Stimulated activated CD8-positive, alpha-beta memory T cell treated with anti-CD3 and anti-CD28 coated beads, Interleukin-7, amount 100 ng/mL, for 1 hour (primary cell): ENCODE measurements at places on chromosomes 13 and 19.

DNA sequence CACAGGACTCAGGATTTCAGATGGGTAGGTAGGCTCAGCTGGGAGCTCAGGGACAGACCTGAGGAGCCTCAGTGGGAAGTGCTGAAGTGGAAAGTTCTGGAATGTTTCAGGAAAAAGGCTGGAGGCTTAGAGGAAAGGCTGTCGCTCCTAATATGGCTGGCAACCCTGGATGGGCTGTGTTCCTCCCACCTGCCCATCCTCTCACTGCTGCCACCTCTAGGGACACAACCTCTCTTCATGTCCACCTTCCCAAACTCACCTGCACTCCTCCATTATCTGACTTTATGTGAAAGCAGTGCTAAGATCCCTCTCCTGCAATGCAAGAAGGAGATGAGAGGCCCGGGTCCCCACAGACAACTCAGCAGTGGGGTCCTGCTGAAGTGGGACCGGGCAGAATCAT, 5.8 kb upstream of the CEACAM21 start:
- DNase-seq: no peak

DNA sequence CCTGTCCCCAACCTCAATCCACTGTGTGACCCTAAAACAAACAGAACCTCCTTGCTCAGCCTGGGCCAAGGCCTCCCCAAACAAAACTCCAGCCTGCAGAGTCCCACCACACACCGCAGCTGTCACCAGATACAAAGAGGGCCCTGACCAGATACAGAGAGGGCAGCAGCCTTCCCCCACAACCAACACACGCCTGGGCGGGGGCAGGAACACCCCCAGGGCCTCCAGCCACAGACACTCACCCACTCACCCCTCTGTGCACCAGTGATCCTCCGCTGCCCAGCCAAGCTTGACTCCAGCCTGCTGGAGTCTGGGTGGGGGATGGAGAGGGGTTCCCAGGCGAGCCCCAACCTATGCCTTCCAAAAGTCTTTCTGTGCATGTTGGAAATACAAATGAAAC, 5.9 kb upstream of the CIRBP start:
- no peak for DNase-seq

DNA sequence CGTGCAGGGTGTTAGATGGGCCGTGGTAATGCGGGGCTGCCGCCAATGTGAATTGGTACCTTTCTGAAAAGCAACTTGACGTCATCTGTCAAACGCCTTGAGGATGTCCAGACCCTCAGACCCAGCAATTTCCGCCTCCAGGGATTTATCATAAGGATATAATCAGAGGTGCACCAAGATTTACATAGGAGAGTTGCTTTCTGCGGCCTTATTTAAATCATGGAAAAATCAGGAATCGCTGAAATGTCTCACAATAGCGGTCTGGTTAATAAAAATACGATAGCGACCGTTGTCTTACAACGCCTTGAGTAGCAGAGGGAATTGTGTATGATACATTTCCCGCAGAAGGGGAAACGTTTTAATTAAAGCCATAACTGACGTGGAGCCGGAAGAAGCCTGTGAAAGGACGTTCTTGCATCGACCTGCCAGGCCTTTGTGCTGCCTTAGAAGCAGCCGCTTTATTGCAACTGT, 32.3 kb upstream of the NDUFS7 start:
- DNase-seq: no peak

- no peak for DNase-seq
These were observed 49.2 kb upstream of the ATP12A start for GRCh38 chr13:24630851-24631620.

- no peak for DNase-seq
These were observed 354 bp downstream of the CYP4F3 start for GRCh38 chr19:15640904-15641597.

GRCh38 chr19:29714953-29715700, at the start of gene C19orf12:
Gene C19orf12, minus strand, starts transcription at chr19:29715261. Its CDS starts 6,848 bp downstream, at chr19:29708413.
- no peak for DNase-seq

GRCh38 chr13:29975283-29975682, 124.9 kb upstream of the UBL3 start:
- no peak for DNase-seq

DNA sequence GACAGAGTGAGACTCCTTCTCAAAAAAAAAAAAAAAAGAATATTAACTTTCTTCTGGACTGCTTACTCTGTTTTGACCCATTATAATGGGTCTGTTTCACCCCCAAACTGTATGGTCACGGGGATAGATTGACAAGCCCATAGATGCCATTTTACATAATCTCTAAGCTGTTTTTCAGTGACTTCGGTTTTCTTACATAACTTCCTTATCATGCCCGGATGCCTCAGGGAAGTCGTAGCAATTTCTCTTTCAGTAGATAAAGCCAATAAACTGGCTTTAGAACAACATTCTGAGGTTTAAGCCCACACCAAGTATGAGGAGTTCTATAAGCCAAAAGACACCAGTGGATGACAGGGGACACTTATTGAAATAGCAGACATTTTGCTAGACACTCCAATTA, 5.9 kb upstream of the ZNF254 start:
- DNase-seq: no peak

- DNase-seq: no peak
These were observed 9.2 kb upstream of the GSX1 start for GRCh38 chr13:27783111-27783510.

GRCh38 chr19:35587321-35587720, 1.3 kb downstream of the PMIS2 start:
- DNase-seq: no peak

DNA sequence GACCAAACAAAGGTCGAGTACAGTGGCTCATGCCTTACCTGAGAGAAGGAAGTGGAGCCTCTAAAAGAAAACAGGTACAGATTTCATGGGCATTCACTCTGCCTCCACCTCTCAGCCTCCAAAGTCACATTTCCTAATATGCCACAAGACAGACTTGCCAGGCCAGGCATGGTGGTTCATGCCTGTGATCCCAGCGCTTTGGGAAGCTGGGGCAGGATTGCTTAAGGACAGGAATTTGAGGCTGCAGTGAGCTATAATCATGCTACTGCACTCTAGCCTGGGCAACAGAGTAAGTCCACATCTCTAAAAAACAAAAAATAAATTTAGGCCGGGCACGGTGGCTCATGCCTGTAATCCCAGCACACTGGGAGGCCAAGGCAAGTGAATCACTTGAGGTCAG, 10.9 kb upstream of the DNMT1 start:
- no peak for DNase-seq

DNA sequence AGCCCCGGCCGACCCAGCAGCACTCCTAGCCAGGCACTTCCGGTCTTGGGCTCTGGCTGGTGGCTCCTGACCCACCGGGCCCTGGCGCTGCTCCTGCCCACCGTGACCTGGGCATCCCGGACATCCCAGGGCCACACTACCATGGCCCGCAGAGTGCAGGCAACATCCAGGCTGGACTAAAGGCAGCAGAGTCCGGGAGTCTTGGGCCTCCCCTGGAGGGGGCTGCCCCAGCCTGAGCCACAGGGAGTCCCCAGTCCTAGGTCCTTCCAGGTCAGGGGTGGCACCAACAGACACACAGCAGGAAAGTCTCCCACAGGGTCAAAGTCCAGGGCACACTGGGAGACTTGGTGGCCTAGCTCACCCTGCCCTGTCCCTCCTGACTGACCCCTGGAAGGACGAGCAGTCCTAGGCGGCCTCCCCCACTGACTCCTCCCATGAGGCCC, 10.8 kb downstream of the LSM4 start:
- no peak for DNase-seq

GRCh38 chr19:41619018-41619556, 7.8 kb downstream of the CEACAM4 start:
- DNase-seq: no peak

DNA sequence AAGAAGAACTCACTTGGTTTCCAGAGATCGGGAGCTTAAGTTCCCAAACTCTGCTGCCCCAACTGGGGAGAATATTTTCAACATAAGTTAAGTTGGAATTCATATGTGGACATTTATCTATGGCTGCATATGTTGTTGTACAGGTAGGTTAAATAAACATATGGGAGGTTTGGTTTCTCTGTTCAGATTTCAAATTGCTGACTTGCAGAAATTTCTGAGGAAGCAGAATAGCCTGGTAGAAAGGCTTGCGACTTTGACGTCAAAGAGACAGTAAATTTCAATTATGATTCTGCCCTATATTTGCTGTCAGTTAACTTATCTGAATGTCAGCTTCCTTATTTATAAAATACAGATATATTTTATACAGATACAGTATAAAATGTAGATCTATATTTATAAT, 40.0 kb upstream of the TPP2 start:
- DNase-seq: no peak

- DNase-seq: no peak
These were observed 527 bp downstream of the PODNL1 start for GRCh38 chr19:13937479-13938300.

GRCh38 chr19:19081642-19082151, 17.9 kb downstream of the SLC25A42 start:
- DNase-seq: no peak

DNA sequence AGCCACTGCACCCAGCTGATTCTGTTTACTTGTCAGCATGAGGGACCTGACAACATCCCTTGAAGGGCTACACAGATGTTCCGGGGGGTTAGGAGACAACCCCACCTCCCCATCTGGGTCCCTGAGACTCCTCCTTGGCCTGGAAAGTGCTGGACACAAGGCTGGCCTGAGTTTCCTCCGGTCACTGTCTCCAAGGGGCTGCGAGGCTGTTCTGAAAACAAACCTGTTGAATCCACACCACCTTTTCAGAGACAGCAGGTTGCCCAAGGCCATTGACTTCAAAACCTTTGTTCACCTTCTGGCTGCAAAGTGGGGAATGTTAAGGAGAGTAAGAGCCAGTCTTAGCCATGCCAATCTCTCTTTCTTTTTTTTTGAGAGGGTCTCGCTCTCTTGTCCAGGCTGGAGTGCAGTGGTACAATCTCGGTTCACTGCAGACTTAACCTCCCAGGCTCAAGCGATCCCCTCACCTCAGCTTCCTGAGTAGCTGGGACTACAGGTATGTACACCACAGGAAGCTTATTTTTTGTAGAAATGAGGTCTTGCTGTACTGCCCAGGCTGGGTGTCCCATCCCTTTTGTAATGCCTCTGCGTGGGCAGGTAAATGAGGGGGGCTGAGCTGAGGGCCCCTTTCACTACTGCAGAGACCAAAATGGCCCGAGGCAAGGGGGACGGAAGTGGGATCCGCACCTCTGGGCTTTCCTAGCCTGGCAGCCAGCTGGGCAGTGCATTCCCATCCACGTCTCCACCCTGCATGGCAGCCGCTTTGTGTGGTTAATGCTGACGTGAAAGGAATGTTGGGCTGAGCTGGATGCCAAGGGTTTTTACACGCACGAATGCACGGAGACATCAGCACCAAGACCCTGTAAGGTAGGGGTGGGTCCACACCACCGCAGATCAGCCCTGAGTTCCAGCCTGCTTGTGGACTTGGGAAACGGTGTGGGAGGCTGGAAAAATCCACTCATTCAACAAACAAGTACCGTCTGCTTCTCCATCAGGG, 1.9 kb upstream of the ZNF628 start:
- DNase-seq: no peak

- DNase-seq: no peak
These were observed 1124.5 kb upstream of the ATXN8OS start for GRCh38 chr13:68982961-68983619.

- no peak for DNase-seq
These were observed 13.2 kb upstream of the AKAP11 start for GRCh38 chr13:42258747-42259146.

DNA sequence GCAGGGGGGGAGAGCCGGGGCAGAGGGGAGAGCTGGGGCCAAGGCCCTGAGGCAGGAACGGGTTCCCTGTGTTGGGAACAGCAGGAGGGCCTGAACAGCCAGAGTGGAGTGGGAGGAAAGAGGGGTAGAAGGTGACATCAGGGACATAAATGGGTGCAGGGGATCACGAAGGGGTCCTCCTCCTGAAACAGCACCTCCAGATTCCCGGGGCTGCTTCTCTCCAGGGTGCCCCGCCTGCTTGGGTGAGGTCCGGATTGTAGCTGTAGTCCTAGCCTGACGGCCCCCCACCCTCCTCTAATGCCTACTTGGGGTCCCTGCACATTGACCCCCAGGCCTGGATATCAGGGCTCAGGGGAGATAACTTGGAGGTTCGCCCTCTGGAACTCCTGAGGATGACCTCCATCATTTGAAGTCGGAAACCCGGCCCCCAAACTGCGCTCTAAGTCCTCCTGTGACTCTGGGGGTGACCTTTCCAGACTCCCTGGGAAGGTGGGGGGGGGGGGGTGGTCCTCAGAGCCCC, 473 bp upstream of the SCN1B start:
- DNase-seq: no peak

- no peak for DNase-seq
These were observed 12.2 kb downstream of the PIP5K1C start for GRCh38 chr19:3687774-3688706.

DNA sequence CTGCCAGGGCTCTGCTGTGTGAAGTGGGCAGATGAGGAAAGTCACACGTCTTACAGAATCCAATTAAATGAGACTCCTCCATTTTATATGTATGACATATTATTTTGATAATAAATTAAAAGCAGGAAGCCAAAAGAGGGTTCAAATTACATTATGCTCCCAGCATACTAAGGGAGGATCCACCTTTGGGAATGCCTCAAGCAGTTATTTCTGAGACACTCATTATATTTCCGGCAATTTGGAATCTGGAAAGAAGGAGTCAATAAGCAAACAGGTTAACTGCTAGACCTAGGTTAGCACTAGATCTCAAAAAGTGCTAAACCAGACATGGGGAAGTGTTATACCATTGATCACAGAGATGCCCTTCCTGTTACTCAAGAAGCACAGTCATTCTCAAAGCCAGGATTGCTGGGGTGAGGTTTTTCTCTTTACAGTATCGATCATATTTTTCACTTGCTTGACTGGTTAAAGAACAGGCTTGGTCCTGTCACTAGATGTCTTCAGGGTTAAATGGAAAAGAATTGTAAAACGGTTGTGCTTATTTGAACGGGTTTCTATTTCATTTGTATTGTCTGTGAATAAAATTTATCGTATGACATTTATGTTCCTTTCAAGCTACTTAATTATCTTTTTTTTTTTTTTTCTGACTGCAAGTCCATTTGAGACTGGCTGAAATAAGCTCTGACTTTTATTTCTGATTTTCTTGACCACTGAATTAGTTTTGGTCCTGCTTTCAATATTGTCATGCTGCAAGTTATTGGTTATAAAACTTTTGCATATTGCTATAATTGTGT, 523.2 kb downstream of the KLF12 start:
- no peak for DNase-seq

DNA sequence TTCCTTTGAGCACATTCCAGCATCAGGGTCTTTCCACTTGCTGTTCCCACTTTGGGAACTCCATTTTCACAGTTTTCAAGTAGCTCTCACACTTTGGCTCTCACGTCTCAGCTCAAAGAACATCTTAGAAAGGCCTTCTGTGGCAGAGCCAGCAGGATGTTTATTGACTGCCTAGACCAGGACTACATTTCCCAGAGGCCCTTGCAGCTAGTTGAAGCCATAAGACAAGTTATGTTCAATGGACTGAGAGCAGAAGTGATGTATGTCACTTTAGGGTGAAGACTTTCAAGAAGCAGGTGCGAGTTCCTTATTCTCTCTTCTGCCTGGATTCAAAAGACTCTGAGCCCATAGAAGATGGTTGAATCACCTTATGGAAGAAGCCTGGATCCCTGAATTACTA, 4.3 kb upstream of the HAUS5 start:
- no peak for DNase-seq

GRCh38 chr19:9836021-9836420, 903 bp downstream of the PIN1 start:
- no peak for DNase-seq
